ENCODE measurements at places on chromosomes 6 and 20.

DNA sequence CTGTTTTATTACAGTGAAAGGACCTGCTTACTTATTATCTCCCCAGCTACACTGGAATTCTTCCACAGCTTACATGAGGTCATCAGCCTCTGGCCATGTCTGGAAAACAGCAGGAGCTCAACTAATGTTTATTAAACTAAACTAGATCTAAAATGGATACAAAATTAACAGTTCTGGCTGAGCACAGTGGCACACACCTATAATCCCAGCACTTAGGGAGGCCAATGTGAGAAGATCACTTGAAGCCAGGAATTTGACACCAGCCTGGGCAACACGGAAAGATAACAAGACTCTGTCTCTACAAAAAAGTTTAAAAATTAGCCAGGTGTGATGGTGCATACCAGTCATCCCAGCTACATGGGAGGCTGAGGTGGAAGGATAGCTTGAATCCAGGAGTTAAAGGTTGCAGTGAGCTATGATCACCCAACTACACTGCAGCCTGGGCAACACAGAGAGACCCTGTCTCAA, 220.8 kb upstream of the MARCKS start:
- no peak for DNase-seq

GRCh38 chr6:125182237-125183008, 28.9 kb downstream of the TPD52L1 start:
- DNase-seq, result no peak

DNA sequence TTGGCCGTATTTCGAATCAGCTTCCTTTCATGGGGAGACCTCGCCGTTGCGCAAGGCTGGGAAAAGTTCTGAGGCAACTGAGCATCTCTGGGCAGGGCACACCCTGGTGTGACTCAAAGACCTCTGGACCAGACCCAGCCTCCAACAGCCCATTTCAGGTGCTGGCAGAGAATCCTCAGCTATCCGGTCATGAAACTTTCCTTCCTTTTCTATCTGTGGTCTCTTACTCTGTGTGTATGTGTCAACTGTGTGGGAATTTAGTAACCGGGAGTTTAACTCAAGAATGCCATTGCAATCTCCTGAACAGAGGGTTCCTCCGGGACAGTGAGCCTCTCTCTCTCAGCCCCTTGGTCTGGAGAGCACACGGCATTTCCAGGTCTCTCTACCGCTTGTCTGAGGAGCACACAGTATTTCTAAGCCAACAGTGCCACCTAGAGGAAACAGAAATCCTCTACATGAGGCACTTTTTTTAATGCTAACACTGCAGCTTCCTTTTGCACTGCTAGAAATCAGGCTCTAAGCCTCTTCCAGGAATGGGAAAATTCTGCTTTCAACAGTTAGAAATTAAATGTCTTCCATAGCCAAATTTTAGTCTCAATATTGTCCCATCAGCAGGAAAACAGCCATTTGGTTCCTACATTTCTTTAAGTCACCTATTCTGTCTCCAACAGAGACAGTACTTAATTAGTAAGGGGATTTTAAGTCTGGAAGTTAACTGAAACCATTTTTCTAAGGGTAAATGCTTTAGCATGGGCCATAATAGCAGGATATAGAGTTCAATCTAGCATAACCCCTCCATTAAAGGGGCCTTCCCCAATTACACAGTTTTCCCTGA, 32.7 kb downstream of the PLN start:
- peak; percentile 76 for DNase-seq

DNA sequence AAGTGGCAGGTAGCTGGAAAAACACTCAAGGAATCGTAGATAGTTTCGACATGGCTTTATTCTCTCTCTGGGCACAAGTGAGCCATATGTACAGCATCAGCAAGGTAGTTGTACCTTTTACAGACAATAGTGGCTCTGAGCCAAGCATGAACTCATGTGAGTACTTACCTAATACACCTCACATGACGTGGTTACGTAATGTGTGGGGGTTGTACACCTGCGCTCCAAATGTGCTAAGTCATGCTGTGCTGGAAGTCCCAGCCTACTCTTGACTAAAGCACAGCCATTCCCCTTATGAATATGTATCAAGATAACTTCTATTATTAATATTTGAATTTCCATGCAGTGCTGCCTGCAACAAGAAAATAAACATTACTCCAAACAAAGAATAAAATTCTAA, 78.8 kb upstream of the HMGN3 start:
- no peak for DNase-seq

DNA sequence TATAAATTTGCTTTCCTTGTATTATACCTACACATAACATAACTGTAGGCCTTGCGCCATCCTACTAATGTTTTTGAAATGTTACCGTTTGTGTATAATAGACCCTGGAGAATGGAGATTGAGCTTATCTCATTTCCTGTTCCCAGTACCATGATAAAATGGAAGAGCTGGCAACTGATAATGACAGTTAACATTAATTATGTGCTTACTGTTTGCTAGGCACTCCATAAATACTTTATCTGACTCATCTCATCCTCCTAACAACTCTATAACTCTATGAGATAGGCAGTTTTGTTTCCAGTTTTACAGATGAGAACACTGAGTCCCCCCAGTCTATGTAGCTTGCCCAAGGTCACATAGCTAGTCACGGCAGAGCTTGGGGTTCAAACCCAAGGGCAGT, 396.7 kb downstream of the SYNE1 start:
- DNase-seq, result no peak
